ENCODE measurements at places on chromosomes 13 and 19.
A peak's percentile ranks its signal among the peaks of the same experiment; 100 is the strongest.

DNA sequence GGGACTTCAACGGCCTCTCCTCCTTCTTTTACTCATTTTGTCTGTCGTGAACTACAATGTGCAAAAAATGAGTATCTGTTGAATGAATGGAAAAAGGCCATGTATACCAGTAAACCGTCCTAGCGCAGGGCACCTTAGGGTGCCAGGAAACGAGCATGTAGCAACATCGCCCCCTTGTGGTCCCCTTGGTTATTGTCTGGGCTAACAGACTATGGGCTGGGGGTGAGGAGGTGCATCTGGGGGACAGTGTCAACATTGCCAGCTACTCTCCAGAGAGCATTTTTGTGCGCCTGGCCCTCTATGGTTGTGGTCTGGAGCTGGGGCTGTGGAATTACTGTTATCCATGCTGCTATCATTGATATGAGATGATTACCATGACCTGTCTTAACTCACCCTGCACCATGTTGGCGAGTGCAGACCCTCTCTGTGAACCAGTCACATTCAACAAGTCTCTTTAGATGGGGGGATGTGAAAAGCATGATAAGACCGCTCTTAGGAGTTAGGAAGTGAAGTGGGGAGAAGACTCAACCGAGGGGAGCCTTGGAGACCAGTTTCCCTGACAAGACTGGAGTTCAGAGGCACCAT lies 22.8 kb upstream of the SIGLEC11 start:
- H3K27me3 ChIP-seq, result no peaks in the 10 kb centered on the region
- H3K27ac ChIP-seq, result no peak overlapping the region
- no peak overlapping the region for H3K4me3 ChIP-seq
- H3K4me1 ChIP-seq, result peaks cover 6% of the 10 kb centered on the region
- peak; percentile 56 for DNase-seq

- no peak for DNase-seq
- H3K36me3 ChIP-seq, result no peaks in the 10 kb centered on the region
- no peaks in the 10 kb centered on the region for H3K27me3 ChIP-seq
- no peak overlapping the region for H3K27ac ChIP-seq
- no peak overlapping the region for H3K4me3 ChIP-seq
- no peaks in the 10 kb centered on the region for H3K4me1 ChIP-seq
These were observed 298.5 kb downstream of the GPC6 start for GRCh38 chr13:93525087-93525486.

DNA sequence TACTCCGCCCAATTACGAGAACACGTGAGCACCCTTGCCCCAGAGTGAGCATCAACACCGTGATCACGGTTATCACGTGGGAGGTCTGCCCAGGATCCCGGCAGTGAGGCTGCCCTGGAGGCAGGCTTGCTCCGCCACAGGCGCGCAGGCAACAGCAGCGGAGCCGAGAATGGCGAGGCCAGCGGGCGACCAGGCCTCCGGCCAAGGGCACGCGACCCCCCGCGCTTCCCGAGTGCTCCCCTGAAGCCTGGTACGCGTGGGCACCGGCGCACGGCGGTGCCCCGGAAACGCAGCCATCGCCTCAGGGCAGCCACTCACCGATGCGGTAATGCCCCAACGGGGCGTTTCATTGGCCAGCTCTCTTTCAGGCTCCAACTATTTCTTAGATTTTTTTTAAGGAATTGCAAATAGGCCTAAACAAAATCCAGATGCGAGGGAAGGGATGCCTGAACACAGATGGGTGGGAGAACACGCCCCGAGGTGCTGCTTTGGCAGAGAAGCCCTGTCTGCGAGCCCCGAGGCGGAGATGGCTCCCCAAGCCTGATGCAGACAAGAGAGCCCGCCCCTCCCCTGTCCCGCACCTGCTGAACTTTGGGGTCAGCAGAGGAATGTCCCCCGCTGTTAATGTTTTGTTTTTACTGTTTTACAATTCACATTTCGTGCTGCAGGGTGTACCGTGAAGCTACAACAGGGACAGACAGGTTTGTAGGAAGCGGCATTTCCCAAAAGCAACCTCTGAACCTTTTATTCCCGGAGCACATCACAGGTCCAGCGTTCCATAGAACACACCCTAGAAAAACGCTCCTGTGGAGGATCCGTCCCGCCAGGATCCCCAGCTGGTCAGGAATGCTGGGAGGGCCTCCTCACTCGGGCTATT lies 132.7 kb downstream of the ZDHHC20 start:
- H3K27ac ChIP-seq, result no peak overlapping the region
- no peaks in the 10 kb centered on the region for H3K27me3 ChIP-seq
- H3K4me1 ChIP-seq, result peaks cover 46% of the 10 kb centered on the region
- H3K4me3 ChIP-seq, result no peak overlapping the region
- DNase-seq, result no peak

- H3K4me1 ChIP-seq, result peaks cover 27% of the 10 kb centered on the region
- no peak within 1 kb of the TSS for H3K27ac ChIP-seq
- H3K27me3 ChIP-seq, result no peaks in the 10 kb centered on the region
These were observed at the start of gene LRFN3 for GRCh38 chr19:35935911-35936737. LRFN3 (plus strand) TSS chr19:35936374; CDS start chr19:35939426, 3,052 bp downstream.

GRCh38 chr13:29676941-29677452 lies 81.5 kb upstream of the SLC7A1 start:
- H3K27me3 ChIP-seq, result peaks cover 1% of the 10 kb centered on the region
- H3K4me1 ChIP-seq, result no peaks in the 10 kb centered on the region
- no peak overlapping the region for H3K27ac ChIP-seq
- no peak for DNase-seq
- no peak overlapping the region for H3K4me3 ChIP-seq
- no peaks in the 10 kb centered on the region for H3K36me3 ChIP-seq

DNA sequence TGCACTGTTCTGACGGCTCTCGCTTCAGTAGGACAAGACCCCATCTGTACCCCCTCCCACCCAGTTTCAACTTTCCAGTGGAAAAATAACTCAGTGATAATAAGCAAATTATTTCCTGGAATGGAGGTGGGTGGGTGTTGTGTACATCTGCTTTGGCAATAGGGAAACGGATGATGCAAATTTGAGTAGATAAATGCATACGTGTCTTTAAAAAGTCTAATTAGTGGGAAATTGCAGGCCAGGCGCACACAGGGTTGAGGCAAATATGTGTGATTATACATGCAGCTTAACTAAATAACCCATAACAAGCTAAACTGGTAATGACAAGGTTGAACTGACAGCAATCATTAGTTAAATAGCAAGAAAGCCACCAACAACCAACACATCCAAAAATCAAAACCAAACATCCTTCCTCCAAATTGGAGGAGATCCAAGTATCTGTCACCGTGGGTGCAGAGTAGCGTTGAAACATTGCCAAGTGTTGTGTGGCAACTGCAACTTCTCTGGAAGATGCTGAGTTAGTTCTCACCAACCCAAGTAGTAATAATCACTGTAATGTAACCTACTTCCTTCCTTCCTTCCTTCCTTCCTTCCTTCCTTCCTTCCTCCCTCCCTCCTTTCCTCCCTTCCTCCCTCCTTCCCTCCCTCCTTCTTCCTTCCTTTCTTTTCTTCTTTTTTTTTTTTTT lies 54.6 kb downstream of the TRPM4 start:
- peaks cover 4% of the 10 kb centered on the region for H3K4me1 ChIP-seq
- no peak overlapping the region for H3K27ac ChIP-seq
- DNase-seq, result no peak
- H3K4me3 ChIP-seq, result no peak overlapping the region
- H3K27me3 ChIP-seq, result no peaks in the 10 kb centered on the region

- H3K36me3 ChIP-seq, result peaks cover 66% of the 10 kb centered on the region
- H3K27me3 ChIP-seq, result no peaks in the 10 kb centered on the region
- H3K4me1 ChIP-seq, result peaks cover 26% of the 10 kb centered on the region
- no peak for DNase-seq
- H3K27ac ChIP-seq, result no peak overlapping the region
These were observed 5.8 kb upstream of the DYRK1B start for GRCh38 chr19:39839678-39840327.

GRCh38 chr13:113856716-113857065 lies 7.2 kb downstream of the GAS6 start:
- peaks cover 4% of the 10 kb centered on the region for H3K4me1 ChIP-seq
- H3K27ac ChIP-seq, result no peak overlapping the region
- peaks cover 19% of the 10 kb centered on the region for H3K27me3 ChIP-seq
- DNase-seq, result no peak
- no peak overlapping the region for H3K4me3 ChIP-seq

DNA sequence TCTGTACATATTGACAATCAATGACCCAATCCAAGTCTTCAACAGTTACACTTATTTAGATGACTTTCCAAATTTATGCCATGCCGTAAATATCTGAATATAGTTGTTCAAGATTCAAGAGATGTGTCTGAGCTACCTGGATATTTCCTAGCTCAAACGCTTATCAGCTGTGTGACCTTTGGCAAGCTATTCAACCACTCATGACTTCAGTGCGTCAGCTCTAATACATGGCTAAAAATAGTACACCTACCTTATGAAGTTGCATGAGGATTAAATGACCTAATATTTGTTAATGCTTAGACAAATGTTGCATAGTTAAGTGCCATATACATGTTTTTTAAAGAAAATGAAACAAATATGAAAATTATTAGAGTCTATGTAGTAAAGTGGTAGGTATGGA lies 704.1 kb downstream of the OLFM4 start:
- no peak for DNase-seq
- H3K4me3 ChIP-seq, result no peak overlapping the region
- no peak overlapping the region for H3K27ac ChIP-seq

DNA sequence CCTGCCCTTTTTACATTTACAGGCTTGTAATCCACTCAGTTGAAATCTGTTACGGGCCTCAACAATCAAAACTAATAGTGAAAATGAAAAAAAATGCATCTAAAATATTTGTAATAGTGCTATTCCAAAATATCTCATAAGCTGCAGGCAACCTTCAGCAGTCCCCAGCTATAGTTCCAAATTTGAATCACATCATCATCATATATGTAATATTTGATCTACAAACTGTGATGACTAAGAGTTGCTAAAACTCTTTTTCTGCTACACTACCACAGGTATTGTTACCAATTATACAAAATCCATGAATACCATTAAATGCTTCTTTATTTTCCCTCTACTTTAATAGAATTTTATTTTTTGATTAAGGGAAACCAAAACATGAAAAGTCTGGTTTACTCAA lies 121.4 kb upstream of the RFC3 start:
- no peak for DNase-seq
- peaks cover 8% of the 10 kb centered on the region for H3K4me1 ChIP-seq
- H3K27ac ChIP-seq, result peak overlapping the region; percentile 5
- peaks cover 4% of the 10 kb centered on the region for H3K27me3 ChIP-seq
- no peak overlapping the region for H3K4me3 ChIP-seq

DNA sequence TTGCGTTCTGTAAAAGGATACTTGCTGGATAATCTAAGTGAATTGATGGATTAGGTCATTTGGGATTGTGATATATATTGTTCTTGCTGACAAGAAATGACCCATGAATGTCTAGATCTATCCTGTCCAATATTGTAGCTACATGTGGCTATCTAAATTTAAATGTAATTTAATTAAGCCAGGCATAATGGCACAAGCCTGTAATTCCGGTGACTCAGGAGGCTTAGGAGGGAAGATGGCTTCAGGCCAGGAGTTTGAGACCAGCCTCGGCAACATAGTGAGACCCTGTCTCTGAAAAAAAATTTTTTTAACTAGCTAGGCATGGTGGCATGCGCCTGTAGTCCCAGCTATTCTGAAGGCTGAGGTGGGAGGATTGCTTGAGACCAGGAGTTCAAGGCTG lies 39.3 kb upstream of the AKAP11 start:
- no peaks in the 10 kb centered on the region for H3K27me3 ChIP-seq
- DNase-seq, result no peak
- no peak overlapping the region for H3K4me3 ChIP-seq
- H3K4me1 ChIP-seq, result peaks cover 1% of the 10 kb centered on the region
- H3K27ac ChIP-seq, result no peak overlapping the region
- H3K36me3 ChIP-seq, result peaks cover 15% of the 10 kb centered on the region

DNA sequence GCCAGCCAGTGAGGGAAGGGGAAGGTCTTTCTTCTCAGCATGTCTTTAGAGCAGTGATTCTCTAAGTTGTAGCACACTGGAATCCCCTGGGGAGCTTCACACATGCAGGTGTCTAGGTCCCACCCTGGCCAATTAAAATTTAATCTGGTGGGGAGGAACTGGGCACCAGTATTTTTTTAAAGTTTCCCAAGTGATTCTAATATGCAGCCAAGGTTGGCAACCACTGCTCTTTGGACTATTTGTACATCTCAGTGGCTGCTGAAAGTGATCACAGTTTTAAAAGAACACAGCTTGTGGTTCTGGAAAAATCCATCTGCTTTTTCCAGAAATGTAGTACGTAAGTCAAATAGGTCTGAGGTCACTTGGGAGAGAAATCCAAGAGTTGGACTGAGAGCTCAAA lies 10.7 kb upstream of the KATNAL1 start:
- no peak for DNase-seq
- no peak overlapping the region for H3K4me3 ChIP-seq
- peaks cover 12% of the 10 kb centered on the region for H3K36me3 ChIP-seq
- no peaks in the 10 kb centered on the region for H3K27me3 ChIP-seq

GRCh38 chr13:92487238-92487637 lies 739.4 kb upstream of the GPC6 start:
- H3K4me1 ChIP-seq, result no peaks in the 10 kb centered on the region
- DNase-seq, result no peak
- no peak overlapping the region for H3K4me3 ChIP-seq
- no peak overlapping the region for H3K27ac ChIP-seq

DNA sequence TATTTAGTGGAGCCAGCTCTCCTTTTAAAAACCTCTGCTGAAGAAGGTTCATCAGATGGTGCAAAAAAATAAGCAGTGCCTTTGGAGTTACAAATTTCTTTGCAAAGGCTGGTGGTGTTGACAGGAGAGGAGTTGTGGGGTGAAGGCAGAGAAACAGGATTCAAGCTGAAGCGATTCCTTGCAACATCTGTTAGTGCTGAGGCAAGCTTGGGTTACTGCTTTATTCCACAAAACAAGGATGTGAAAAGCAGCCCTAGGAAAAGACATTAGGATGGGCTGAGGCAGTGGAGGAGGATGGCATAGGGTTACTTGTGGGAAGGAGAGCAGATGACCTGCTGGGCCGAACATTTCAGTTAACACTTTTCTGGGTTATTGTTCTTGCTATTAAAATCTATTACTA lies 390.7 kb downstream of the DLEU7 start:
- no peak overlapping the region for H3K27ac ChIP-seq
- no peaks in the 10 kb centered on the region for H3K4me1 ChIP-seq
- no peak for DNase-seq
- peaks cover 7% of the 10 kb centered on the region for H3K27me3 ChIP-seq
- no peak overlapping the region for H3K4me3 ChIP-seq

DNA sequence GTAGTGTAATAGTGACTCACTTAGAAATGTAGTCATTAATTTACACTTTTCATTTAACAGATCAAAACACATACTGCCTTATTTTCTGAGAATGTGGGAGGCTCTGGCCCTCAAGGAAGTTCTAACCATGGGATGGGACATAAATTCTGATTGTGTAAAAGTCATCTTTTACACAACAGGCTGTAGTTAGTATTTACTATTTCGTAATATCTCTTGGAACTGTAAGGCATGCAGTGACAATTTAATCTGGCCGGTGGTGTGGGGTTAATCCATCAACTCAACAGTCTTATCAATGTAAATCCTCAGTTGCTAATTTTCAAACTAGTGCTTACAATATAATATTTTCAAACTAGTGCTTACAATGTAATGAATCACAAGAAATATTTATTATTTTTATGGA lies 1599.2 kb downstream of the EFNB2 start:
- H3K27me3 ChIP-seq, result no peaks in the 10 kb centered on the region
- no peaks in the 10 kb centered on the region for H3K4me1 ChIP-seq
- H3K36me3 ChIP-seq, result no peaks in the 10 kb centered on the region

GRCh38 chr13:42865768-42866102 lies 84.4 kb downstream of the FAM216B start:
- H3K4me3 ChIP-seq, result no peak overlapping the region
- H3K27me3 ChIP-seq, result peaks cover 13% of the 10 kb centered on the region
- no peak for DNase-seq
- no peaks in the 10 kb centered on the region for H3K36me3 ChIP-seq
- no peak overlapping the region for H3K27ac ChIP-seq

Measured in activated T-helper 2 cell treated with anti-CD3 and anti-CD28 coated beads, Interferon-gamma antibody, Interleukin-2, Interleukin-4, amounts not matched to agents 10 μg/mL and 5 μg/mL and 100 μg/mL, durations not matched to agents 14 hours and 24 hours and 36 hours (primary cell).